ENCODE measurements at places on chromosomes 1 and 21.

DNA sequence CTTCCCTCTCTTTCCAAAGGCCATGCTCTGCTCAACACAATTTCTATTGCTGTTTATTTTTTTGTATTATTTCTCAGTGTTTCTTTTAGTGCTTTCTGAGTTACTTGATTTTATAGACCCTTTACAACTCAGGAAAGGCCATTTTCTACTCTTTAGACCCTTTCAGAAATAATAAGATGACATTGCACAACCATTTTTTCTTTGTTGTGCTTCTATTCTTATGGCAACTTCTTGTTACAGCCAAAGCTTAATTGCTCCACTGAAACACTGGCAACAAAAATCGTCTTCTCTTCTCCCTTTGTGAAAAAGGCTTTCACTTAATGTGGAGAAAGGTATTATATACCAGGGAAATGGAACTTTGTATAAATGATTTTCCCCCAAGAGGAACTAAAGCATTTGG lies 39.0 kb upstream of the SAMSN1 start:
- no peak for DNase-seq

DNA sequence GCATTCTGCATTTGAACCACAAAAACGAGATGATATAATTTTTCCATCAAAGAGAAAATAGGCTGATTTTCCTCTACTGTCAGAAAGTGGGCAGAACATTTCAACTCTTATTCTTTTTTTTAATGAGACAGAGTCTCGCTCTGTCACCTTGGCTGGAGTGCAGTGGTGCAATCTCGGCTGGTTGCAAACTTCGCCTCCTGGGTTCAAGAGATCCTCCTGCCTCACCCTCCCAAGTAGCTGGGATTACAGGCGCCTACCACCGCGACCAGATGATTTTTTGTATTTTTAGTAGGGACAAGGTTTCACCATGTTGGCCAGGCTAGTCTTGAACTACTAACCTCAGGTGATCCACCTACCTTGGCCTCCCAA lies 11.6 kb downstream of the DSTYK start:
- DNase-seq, result no peak

- no peak for DNase-seq
Measured at GRCh38 chr21:44063151-44063912, 43.9 kb upstream of the PWP2 start.

DNA sequence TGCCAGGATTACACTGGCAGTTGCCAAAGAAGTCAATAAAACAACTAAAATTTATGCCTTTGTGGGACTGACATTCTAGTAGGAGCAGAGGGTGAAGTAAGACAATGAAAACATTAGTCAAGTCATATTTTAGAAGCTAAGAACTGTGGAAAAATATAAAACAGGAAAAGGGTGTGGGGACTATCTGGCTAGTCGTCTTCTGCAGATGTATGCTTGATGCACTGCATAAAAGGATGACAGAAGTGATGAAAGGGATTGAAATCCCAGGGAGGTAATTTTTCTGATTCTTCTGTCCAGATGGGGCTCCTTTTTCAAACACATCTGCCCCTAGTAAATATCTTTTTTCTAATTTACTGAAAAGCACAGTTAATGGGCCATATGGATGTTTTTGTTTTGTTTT lies 706.3 kb downstream of the ADGRL2 start:
- no peak for DNase-seq

GRCh38 chr1:54982739-54983138 lies 2.3 kb downstream of the TMEM61 start:
- DNase-seq, result no peak

Measured in AG04449 (cell line).